Dorsolateral prefrontal cortex (tissue), 122 donors: ENCODE measurements at places on chromosomes 12 and 14.

GRCh38 chr14:85333841-85334240, 196.1 kb upstream of the FLRT2 start:
- no peak for DNase-seq

GRCh38 chr14:92464716-92465115, 48.9 kb upstream of the RIN3 start:
- no peak for DNase-seq

- no peak for DNase-seq
Observed at GRCh38 chr14:34359420-34360117, 102.5 kb downstream of the SPTSSA start.

DNA sequence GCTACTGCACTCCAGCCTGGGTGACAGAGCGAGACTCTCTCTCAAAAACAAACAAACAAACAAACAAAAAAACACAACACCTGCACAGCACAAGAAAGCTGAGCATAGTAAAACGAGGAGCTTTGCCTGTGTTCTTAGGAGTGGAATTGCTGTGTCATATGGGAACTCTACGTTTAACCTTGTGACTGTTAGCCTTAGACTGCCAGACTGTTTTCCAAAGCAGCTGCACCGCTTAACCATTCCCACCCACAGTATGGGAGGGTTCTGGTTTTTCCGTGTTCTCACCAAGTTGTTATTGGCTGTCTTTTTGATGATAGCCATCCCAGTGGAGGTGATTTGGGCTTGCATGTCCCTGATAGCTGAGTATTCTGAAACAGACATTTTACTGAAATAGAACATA, 9.2 kb downstream of the WNT5B start:
- DNase-seq, result no peak

DNA sequence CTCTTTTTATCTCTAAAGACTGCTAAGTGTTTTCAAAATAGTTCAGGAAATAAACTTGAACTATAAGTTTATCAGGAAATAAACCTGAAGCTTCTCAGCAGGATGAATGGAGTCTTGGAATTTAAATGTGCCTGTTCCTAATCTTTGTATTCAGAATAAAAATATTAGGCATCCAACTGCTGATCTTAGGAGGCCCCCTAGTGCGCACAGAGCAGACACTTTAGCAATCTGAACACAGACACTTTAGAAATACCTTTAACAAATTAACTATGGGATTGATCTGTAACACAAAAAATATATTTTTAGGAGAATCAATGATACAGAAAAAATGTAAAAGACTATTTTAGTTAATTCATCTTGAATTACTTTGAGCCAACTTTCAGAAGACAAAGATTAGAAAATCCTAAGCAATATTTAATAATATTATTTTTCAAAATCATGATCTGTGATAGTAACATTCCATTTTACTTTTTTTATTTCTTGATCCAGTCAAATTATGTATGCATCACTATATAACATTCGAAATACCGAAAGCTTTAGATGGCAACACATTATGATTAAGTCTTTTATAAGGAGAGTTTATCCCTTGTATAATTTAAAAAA, 80.9 kb downstream of the SLC41A2 start:
- peak; percentile 53 for DNase-seq

DNA sequence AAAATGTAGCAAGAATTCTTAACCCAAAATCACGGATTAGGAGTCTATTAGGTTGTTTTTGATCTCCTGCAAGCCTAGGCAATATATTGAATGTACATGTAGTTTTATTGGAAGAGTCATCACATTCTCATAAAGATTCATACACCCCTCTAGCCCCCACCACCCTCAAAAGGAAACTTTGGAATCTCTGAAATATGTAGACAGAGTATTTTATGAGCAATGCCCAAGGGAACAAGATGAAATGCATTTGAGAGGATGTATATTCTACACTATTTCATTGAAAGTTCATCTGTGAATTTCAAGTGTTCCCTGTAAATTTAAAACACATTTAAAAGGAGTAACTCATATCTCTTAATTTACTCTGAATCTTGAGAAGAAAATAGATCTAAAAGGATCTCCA, 103.7 kb downstream of the SYT1 start:
- no peak for DNase-seq

DNA sequence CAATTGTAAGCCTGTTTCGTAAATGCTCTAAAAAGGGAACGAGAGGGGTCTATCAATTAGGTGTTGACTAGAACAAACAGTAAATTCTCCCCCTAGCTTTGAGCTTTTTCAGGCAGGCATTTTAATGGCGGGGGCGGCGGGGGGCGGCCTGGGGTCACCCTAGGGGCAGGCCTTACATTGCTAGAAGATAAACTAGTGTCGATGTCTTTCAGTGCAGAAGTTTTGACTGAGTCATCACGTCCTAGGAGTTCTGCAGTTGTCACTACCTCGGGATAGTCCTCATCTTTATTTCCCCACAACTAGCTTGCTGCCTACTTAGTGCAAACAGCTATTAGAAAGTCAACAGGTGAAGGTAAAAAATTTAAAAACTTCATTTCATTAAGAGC, 1.6 kb downstream of the ATP6V1D start:
- DNase-seq, result no peak

GRCh38 chr12:107645630-107646333, 39.8 kb upstream of the PWP1 start:
- DNase-seq, result peak; percentile 32

GRCh38 chr12:47574252-47575021, 131.4 kb downstream of the RPAP3 start:
- no peak for DNase-seq

GRCh38 chr14:101235335-101236103, 325.8 kb upstream of the DIO3 start:
- DNase-seq, result peak; percentile 55

GRCh38 chr14:101972126-101972866, 7.9 kb downstream of the DYNC1H1 start:
- DNase-seq, result no peak

DNA sequence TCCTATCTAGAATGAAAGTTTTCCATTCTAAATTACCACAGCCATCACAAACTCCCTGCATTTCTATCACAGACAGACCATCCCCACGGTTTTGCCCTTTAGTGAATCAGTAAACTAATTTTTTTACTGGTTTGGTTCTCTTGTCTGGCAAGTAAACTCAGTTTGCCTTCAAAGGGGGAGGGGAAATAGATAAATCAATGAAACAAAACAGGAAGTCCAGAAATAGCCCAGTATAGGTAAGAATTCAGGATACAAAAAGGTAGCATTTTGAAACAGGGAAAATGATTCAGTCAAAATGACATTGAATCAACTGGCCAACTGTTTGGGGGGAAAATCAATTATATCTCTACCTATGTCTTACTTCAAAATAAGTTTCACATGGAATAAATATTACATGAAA, 15.8 kb upstream of the BAZ1A start:
- DNase-seq, result no peak

DNA sequence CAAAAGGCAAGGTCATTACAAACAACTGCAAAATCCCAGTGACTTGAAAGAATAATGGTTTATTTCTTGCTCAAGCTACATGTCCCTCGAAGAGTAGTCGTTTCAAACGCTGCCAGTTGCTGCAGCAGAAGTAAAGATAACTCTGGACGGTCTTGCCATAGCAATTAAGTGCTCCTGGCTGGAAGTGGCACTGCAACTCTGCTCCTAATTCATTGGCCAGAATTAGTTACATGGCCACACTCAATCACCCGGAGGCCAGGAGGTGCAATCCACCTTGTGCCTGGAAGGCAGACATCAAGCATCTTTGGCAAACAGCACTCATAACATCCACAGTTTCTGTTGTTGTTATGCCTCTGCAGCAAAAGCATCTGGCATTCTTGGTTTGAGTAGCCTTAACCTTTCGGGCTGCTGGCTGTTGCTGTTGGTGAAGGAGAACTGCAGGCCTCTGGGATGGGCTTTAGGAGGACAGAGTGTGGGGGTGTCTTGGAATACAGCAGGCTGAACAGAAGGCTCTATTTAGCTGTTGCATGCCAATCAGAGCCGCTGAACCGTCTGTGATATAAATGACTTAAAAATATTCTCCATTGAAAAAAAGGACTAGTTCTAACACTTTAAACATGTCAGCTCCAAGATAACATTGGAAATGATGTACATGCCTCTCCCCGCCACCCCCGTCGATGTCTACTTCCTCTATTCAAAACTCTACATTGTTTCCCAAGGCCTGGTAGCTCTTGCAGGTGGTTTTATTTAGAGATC, 123.5 kb upstream of the DYRK2 start:
- DNase-seq, result no peak

DNA sequence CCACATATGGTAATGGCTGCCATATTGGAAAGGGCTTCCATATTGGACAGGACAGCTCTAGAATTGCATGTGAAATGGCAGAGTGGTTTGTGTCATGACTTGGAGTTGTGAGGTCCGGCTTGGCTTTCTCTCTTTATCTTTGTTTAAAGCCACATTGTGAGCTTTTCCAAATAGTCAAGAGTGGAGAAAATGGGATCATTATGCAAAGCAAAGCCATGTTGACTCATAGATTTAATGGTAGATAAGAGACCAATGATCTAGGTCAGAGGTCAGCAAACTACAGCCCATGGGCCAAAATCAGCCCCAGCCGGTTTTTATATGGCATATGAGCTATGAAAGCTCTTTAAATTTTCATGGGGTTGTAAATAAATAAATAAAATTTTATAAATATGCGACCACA, 449.1 kb downstream of the BCL11B start:
- DNase-seq, result no peak

DNA sequence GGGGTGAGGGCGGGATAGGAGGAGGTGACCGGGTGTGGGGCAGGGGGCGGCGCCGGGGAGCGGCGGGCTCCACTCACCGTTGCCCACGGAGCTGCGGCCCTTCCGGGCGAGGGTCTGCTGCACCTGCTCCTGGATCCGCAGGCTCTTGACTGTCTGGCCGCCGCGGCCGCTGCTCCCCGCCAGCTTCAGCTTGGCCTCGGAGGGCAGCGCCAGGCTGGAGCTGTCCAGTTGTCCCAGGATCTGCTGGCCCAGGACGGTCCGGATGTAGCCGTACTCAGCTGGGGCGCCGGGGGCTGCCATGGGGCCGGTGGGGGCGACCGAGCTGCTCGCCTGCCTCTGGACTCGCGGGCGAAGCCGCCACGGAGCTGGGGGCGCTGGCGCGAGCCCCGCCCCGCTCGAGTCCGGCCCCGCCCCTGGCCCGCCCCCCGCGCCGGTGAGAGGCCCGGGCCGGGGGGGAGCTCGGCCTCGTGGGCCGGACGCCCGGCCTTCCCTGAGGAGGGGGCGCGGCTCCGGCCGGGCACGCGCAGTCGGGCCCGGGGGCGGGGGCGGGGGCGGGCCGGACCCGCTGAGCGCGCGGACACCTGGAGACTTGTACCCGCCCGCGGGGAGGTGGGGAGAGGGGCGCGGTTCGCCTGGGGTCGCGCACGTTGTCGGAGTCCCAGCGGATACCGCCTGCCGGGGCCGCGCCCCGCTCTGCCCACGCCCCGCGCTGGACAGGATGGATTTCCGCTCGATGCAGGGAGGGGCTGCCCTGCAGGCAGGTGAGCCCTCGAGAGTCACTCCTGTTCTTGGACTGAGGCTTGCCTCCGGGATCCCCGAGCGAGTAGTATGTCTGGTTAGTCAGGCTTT, at the start of gene PKP2:
PKP2 (minus strand) TSS at position 346 of the 849 bp plus-strand sequence; CDS start at position 300, 46 bp downstream.
- no peak for DNase-seq

- DNase-seq, result no peak
Observed at GRCh38 chr12:102390068-102390467, 90.3 kb downstream of the IGF1 start.

DNA sequence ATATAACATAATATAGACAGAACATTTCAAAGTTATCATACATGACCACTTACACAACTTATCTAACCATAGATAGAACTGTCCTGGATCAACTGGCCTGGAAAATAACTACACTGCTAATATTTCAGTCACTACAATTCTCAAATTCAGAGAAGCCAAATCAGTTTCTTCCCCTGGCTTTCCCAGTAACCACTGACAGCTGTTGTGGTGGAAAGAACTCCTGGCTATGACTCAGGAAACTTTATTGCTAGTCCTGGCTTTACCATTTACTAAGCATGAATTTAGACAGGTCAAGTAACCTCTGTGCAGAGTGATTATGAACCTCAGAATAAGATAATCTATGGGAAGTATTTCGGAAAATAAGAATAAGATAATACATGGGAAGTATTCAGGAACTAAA, 244.9 kb upstream of the DIO2 start:
- no peak for DNase-seq

DNA sequence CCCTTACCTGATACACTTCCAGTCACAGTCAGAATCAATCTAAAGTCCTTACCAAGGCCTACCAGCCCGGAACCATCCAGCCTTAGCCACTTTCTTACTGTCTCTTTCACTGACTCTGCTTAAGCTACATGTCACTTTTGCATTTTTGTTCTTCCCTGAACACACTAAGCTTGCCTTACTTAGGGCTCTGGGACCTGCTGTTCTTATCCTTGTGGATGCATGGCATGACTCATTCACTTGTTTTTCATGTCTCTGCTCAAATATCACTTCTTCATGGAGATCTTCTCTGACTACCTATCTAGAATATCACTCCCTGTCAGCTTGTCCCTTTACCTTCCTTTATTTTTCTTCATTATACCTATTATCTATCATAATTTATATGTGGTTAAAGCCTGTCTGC, 65.6 kb upstream of the ZDHHC17 start:
- no peak for DNase-seq

GRCh38 chr12:2335109-2335508, 282.3 kb downstream of the CACNA1C start:
- no peak for DNase-seq

DNA sequence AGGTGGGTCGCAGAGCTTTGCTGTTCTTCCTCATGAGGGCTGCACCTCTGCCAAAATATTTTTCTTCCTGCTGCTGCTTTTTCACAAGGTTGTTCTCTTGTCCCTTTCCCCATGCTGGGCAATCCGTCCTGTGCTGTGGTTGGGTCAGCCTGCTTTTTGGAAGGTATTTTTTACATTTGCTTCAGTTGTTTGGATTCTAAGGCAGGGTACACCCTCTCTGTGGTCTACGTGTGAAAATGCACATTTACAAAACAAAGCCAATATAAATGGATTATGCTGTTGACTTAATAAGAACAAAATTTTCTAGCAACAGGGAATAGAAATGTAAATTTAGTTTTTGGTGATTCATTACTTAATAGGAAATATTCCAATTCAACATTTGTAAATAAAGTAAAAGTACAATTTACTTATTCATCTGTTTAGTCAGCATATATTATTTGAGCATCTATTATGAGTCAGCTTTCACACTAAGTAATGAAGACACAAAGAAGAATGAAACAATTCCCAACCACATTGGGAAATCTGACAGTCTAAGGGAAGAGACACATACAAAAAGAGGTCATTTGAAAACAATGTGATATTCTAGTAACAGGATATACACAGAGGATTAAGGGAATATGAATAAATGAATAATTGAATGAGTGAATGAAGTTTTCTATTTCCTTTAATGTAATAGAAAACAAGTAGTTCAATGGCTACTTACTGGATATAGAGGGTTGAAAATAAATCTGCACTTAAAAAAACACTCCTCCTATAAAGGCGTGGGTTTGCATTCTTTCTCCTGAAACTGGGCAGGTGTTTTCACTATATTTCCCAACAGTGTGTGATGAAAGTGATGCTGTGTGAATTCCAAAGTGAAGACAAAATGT, 94.6 kb upstream of the PRICKLE1 start:
- no peak for DNase-seq

DNA sequence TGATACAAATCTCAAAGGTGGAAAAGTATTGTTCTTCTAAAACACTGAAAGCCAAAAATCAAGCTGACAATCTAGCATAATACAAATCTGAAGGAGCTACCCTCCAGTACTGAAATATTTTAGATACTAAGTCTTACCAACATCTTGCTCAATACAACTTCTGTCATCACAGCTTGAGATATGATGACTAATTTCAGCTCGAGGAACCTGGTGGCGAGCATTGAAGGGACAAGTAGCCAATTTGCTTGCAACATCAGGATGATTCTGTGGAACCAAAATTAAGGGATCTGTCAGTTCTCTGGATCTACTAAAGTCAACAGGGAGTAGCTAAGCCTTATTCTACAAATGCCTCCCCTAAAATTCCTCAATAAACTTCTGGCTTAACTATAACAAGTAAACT, 10.4 kb downstream of the GTSF1 start:
- DNase-seq, result no peak
